Non-pigmented ciliary epithelial cell (primary cell): ENCODE measurements at places on chromosomes 3 and 15.

DNA sequence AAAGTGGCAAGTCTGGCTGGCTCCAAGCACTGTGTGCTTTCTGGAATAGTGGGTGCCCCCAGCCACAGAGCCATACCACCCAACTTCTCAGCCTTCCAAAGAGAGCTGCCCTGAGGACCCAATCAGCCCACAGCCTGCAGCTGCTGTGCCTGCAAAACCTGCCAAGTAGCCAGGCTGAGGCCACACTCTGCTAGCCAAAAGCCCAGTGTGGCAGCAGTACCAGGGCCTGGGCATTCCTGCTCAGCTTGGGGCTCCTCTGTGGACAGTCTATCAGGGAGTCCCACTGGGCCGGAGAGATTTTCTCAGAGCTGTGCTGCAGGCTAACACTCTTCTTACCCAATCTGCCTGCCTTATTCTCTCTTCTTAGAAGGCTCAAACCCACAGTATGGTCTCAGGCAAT is 136.5 kb downstream of the TPRA1 start:
- no peak for DNase-seq

DNA sequence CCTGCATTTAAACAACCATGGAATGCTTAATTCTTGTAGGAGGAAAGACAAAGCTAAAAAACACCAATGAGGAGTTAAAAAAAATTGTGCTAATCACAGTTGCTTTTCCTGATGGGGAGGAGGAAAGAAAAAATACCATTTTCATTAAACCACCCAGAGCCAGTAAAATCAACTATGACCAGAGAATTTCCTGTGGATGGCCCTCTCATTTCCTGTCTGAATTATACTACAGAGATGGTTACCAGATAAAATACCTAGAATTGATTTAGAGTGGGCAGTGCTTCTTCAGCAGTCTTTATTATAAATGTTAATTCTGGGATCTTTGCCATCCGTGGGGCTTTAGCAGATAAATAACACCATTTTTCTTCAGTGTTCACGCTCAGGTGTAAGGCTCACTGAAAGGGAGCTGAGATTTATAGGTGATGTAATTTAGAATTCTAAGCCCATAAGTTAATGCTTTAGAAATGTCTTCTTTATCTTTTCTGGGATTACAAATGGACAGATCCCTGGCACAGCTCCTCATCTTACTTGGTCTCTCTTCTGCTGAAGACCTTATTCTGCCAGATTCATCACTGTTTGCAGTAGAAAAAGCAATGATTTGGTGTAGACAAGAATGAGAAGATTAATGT is 37.9 kb downstream of the RETNLB start:
- DNase-seq, result no peak

DNA sequence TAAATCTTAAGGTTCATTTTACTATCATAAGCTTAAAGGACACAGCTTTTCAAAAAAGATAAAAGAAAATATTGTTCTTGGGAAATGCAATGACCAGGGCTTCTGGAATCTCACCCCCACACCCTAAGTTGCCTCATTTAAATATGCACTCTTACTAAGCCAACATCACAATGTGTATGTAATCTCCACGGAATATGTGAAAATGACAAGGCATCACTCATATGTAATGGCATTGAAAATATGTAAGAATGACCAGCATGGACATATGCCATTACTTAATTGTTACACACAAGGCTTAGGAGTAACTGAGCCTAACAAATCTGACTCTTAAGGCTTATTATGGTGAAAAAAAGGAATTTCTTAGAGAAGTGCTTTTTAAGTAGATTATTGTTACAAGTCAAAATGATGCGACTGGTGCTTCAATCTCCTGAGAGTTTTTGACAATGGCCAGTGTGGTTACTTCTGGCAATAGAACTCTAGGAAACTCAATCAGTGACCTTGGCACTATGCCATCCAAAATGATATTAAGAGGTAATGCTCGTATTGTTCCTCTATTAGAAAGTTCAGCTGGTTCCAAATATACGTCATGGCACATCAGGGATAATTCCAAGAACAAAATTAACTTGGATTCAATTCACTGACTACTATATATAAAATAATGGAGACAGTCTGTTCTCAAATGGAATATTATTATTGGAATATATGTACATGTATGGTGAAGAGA is 290.0 kb upstream of the PLSCR5 start:
- DNase-seq, result peak; percentile 41

GRCh38 chr3:42803414-42804105 is 730 bp downstream of the HIGD1A start:
- no peak for DNase-seq

DNA sequence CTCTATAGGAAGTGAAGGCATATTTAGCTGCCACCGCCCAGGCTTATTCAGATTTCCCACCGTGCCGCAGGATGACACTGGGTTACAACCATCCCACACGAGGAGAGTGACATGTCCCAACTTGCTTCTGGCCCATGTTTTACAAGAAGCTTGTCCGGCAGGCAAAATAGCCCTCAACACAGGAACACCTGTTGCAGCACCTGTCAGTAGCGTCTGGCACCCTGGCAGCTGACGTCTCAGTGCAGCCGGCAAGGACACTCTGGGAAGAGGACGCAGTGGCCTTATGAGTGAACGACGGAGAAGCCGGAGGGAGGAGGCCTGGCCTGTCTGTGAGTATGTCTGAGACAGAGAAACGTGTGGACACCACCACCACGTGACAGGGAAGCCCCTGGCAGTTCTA is 32.1 kb downstream of the FAM174B start:
- DNase-seq, result no peak

- no peak for DNase-seq
Measured at GRCh38 chr3:112143251-112143650, 10.2 kb upstream of the GCSAM start.

DNA sequence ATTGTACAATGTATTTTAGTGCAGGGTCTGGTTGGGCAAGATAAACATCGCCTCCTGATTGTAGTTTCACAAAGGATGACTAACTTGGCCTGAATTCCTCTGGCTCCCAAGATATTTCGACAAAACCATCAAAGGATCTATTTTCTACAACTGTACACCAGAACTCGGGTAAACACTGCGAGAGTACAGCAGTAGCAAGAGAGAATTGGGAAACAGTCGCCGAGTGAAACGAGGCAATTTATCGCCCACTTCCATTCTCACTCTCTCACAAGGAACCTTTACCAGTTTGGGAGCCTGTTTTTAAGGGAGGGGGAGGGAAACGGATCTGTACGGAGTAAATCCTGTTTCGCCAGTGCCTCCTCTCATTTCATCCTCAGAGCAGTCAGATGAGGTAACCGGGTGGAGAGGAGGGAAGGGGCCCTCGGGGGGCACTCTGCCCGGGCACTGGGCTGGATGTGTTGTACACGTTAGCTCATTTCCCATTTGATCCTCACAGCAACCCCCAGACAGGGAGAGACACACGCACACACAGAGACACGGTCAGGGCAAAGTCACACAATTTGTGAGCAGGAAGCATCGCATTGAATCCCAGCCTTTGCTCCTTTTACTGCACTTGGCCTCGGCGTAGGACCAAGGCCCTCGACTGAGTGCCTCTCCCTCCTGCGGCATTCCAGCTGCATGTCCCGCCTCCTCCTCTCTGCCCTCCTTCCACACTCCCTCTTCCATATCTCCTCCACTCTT is 120.1 kb downstream of the LIPC start:
- peak; percentile 91 for DNase-seq

DNA sequence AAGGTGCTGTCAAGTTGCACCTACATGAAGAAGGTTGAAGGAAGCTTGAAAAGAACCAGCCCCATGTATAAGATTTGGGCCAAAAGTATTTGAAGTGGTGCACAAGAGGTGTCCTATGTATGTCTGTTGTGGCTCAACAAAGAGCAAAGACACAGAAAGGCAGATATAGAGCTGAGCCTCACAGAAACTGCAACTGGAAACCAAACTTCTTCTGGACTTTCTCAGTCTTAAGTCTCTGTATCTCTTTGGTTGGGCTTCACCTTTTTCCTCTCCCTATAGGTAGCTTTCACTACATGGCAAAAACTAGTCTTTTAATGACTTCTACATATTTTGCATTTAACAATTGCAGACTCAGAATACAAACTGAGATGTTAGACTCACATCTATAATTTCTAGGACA is 8.8 kb upstream of the CMC1 start:
- DNase-seq, result no peak

DNA sequence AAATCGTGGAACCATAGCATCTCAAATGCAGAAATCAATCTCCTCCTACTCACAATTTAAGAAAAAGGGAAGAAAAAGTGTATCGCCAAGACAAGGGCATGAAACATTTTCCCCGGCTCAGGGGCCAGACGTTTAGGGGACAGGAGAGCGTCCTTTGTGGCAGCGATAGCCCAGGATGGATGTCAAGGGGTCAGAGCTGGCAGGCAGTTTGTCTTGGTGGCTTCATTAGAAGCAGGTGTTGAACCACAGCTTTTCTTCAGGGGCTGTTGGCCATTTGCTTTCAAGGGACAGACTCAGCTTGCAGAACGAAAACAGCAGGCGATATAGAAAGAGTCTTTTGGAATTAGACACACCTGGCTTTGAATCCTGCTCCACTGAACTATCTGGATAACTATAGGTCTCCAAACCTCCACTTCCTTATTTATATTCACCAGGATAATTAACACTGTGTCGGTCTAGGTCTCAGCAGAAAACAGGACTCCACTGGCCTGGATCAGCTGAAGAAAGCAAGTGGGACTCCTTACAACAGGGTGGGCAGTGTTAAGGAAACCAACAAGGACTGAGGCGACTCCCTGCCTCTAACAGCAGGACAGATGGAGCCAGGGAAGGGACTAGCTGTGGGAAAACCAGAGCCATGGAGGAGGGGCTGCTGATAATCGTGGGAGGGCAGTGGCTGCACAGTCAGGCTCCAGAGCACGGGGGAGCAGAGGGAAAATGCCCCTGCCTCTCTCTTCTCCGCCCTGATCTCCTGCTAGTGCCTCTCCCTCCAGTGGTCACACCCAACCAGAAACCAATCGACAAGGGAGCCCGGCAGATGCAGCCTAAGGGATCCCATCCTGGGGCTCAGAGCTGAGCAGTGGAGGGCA is 123.6 kb downstream of the LIPC start:
- no peak for DNase-seq

DNA sequence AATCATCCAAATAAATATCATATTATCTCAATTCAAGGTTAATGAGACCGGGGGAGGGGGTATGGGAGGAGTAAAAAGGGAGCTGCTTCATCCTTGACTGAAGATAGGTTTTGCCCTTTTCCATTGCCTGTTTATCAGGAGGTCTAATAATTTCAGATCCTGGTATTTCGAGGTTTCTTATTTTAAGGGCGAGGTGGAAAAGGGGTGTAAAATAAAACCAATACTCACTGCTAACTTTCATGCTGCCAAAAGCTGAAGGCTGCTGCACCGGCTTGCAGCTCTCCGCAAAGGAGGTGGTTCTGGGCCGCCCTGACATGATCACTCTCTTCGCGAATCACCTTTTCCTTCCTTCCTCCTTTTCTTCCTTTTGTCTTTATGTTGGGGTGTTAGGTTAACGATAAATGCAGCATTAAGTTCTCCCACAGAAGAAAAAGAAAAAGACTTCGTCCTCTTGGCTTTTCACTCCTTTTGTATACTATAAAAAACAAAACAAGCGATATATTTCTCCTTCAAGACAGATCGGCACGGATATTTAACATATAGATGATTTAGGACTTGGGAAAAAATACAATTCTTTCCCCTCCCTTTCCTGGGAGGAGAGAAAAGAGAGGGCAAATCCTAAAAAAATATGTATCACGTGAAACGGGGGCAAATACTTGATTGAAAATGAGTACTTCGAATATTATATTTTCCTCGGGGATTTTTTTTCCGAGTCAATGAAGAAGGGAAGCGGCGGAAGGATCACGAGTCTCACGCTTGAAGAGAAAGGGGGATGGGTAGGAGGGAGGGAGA is 932 bp downstream of the GSK3B start:
- peak; percentile 43 for DNase-seq

DNA sequence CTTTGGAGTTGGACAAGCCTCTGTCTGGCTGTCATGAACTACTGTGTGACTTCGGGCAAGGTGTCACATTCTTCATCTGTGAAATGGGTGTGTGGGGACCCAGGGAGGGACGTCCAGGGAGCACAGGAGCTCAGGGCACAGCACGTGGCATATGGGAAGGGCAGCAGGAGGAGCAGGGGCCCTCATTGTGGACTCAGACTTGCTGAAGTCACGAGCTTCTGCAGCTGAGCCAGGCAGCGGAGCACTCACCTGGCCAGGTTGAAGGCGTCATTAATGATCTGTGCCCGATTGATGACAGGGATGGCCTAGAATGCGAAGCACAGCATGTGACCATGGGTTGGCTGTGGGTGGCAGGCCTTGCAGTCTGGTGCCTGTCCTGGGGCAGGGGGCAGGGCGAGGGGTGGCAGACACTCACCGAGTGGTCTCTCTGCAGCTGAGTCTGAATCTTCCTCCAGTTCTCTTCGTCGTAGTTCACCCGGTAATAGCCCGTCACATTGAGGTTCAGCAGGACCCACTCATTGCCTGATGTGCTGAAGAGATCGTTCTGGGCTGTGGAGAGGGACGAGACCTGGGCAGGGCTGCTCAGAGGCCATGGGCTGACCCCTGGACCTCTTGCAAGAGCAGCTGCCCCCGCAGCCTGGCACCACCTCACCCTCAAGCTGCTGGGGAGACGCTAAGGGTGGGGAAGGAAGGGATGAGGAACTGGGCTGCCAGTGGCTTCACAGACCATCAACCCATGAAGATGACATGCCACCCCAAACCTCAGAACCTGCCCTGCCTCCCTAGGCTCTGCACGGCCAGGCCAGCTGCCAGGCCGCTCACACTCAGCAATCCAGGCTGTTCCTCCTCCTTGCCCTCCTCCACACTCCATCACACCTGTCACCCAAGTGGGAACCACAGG is 15.4 kb downstream of the ANPEP start:
- no peak for DNase-seq

- no peak for DNase-seq
Measured at GRCh38 chr3:8182904-8183303, 318.7 kb upstream of the LMCD1 start.

DNA sequence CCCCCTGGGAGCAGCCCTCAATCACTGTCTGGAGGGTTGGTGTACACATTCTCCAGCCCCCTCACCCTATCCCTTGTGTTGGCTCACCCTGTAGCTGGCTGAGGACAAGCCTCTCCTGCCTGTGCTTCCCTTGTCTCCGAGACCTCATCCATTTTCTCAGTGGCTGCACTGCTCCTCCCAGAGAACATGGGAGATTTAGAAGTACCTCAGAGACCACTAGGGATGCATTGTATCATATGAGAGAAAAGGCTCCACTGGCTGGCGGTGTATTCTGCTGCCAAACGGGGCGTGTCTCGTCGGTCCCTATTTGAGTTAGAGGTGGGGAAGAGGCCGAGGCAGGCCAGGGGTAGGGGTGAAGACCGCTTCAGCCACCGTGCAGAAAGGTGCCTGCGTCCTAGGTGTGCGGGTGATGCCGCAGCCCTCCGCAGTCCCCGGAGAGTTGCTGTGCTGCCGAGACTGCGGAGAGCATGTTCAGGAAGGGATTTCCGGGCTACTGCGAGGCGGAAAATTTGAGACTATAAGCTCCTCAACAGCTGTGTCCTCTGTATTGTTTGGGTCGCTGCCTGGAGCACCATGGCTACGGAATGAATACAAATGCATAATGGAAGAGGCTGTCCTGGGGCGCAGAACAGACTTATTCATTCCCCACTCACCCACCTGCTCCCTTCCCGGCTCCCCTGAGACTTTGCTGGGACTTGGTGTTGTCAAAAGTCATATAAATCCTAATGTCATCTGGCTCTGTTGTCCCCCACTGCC is 43.8 kb downstream of the SPSB4 start:
- peak; percentile 13 for DNase-seq
